ENCODE measurements at places on chromosomes 12 and 14.
A peak's percentile ranks its signal among the peaks of the same experiment; 100 is the strongest.

- no peak for DNase-seq
These were observed 212.6 kb downstream of the PCNX1 start for GRCh38 chr14:71119832-71120231.

GRCh38 chr12:67802731-67803130, 154.2 kb downstream of the DYRK2 start:
- DNase-seq, result no peak

GRCh38 chr14:24281636-24282035, 10.2 kb upstream of the RABGGTA start:
- DNase-seq, result no peak

- DNase-seq, result no peak
These were observed 8.8 kb upstream of the FGF6 start for GRCh38 chr12:4454315-4454860.

- no peak for DNase-seq
These were observed 1.3 kb downstream of the HOXC5 start for GRCh38 chr12:54033980-54034784.

DNA sequence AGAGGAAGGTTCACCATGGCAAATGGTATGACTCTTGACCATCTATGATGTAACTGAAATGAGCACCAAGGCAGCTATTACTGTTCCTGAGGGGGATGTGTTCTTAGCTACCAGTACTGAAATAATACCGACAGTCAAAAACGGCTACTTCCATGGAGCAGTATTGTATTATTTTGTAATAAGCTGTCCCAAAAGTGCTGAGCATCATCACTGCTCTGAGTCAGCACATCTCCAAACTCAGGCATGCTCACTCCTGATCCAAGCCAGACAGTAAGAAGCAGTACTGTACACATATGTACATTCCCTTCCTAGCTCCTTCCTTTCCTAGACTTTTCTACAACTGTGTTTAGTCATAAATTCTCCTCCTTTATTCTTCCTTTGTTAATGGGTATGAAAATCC, 8.6 kb downstream of the VTI1B start:
- peak; percentile 44 for DNase-seq
